ENCODE measurements at places on chromosomes 6 and 20.

DNA sequence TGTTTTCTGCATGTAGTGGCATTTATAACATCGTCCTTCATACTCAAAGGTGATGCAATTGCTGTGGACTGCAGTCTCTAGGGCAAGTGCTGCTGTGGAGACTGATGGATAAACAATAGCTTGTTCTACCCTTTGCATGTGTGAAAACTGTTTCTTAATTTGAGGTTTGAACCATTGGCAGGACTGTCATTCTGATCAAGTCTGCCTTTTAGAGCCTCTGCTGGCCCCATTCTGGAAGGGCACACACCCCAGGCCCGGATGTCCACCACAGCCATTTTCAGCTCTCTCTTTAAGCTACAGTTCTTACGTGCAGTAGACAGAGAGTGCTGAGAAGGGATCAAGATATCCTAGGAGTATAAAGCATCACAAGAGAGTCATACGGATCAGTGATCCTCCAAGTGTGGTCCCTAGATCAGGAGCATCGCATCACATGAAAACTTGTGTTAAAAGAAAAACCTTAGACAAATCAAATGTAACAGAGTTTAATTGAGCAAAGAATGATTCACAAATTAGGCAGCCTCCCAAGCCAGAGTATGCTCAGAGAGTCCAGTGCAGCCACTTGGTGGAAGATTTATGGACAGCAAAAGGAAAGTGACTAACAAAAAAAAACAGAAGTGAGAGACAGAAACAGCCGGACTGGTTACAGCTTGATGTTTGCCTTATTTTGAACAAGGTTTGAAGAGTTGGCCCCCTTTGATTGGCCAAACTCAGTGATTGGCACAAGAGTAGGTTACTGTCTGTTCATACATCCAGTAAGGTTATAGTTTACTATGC is 52.0 kb downstream of the FRK start:
- no peak for DNase-seq

DNA sequence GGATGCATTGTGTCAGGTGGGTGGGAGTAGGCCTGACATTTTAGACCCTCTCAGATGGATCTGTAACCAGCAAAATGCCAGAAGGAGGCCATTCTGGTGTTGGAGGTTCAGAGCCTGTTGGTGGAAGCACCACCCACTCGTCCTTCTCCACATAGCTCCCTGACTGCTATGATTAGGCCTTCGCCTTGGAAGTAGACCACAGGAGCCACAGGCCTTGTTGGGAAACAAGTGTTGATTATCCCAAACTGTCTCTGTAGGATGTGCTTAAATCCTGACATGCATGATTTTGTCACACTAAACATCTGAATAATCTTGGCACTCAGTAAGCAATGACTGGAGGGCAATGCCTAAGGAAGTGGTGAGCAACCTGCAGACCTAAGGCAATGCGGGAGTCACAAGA is 117.2 kb upstream of the LY86 start:
- DNase-seq, result no peak

DNA sequence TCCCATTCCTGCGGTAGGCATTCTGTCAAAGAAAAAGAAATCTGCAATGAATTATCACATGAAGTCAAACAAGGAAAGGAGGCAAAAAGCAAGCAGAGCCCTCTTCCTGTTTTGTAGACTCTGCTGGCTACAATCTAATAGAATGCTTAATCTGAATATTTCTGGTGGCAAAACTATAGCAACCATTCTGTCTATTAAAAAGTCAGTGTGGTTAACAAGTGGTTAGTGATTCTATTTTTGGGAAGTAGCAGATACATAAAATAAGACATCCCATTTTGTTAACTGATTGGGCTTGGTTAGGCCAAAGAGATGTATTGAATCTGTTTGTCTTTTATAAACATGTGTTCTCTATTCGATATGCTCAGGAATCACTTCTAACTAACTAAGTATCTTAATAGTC is 442.3 kb downstream of the CDC5L start:
- DNase-seq, result no peak

DNA sequence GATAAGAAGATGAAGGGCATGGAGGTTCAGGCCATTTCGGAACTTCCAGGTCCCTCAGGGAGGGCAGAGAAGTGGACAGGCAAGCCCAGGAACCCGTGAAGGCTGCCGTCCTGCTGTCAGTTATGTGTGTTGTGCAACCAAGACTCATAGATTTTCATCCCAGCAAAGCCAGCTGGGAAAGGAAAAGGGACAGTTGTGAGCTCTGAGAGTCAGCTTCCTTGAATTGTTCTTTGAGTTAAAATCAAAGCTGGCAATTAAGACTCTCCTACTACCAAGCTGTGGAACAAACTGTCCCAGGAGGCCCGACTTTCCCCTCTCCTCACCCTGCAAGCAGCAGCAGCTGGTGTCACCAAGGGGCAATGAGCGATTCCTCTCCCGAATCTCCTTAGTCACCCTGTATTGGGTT is 46.3 kb upstream of the IYD start:
- no peak for DNase-seq

GRCh38 chr6:3650959-3651697 is 100.4 kb downstream of the PXDC1 start:
- DNase-seq, result no peak

DNA sequence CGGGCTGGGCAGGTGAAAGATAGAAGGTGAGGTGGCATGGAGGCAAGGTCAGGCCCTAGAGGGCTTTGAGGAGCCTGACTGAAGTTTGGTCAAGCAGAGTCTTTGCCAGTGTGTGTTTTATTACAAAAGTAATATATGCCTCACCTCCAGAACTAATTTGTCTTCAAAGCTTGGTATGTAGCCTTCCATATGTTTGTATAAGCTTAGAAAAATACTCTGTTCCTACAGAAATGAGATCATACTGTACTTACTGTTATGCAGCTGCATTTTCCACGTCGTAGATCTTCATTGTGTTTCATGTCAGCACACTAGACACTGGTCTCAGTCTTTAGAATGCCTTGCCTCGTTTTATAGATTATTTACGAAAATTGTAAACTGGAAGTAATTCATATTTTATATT is 61.8 kb downstream of the ANKS1A start:
- no peak for DNase-seq

GRCh38 chr6:128062882-128063603 is 162.2 kb upstream of the THEMIS start:
- no peak for DNase-seq
